ENCODE measurements at places on chromosomes 7 and 10.

DNA sequence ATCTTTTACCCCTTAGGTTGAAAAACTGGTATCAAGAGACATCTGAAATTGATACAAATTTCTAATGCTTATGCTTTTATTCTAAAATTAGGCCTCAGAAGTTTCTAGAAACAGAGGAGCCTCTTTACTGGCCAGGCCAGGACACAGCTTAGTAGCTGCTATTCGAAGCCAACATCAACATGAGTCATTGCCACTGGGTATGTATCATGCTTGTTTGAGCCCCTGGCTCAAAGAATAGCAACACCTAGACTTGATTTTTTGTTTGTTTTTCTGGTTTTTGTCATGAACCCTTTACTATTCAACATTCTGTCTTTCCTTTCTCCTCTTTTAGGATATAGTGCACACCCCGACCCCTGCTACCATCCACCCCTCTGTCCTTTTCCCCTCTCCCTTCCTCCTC, 90.9 kb upstream of the STK17A start:
- peak; percentile 86 for DNase-seq

GRCh38 chr10:98577578-98577977, 130.8 kb upstream of the HPS1 start:
- no peak for DNase-seq

DNA sequence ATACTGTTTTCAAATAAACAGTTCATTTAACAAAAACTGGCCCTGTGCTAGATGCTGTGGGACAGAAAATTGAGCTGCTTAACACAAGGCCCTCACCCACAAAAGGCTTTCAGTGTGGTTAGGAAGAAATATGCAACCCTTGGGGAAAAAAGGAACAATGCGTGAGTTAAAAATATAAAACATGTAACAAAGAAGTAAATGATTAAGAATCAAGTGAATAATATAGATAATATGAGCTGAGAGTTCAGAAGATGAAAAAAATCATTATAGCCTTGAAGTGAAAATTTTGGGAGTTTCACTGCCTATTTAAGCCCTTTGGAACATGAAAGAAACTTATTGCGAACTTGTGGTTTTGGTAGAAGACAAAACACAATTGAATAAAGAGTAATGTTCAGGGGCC, 495.4 kb downstream of the GFRA1 start:
- DNase-seq, result no peak

DNA sequence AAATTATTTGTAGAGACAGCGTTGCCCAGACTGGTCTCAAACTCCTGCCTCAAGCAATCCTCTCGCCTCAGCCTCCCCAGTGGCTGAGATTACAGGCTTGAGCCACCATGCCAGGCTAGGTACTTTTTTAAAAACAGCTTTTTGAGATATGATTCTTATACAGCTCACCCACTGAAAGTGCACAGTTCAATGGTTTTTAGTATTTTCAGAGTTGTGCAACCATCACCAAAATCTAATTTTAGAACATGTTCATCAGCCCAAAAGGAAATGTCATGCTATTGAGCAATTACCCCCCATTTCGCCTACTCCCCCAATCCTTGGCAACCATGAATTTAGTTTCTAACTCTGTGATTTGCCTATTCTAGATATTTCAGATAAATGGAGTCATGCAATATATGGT, 73.7 kb downstream of the EVX1 start:
- no peak for DNase-seq

GRCh38 chr10:20713420-20713819, 183.7 kb downstream of the NEBL start:
- DNase-seq, result no peak

DNA sequence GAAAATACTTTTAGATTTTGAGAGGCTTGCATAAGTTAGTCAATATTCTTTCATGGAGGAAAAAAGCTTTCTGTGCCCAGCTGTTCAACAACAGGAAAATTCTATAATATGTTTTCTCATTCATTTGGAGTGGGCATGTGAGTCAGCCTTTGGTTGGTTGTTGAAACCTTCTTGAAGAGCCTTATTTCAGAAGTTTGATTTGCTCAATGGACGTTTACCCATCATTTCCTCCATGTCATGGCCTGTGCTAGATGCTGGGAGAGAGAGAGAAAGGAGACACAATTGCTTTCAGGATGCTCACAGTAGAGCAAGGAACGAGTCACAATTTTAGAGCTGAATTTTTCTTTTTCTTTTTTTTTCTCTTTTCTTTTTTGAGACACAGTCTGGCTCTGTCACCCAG, 181.7 kb downstream of the PRKCQ start:
- no peak for DNase-seq

GRCh38 chr7:44678101-44678470, 70.6 kb upstream of the ZMIZ2 start:
- no peak for DNase-seq

- DNase-seq, result no peak
These were observed 133.9 kb upstream of the CELF2 start for GRCh38 chr10:10883737-10884136.

GRCh38 chr7:93927585-93927984, 6.0 kb downstream of the GNG11 start:
- no peak for DNase-seq

DNA sequence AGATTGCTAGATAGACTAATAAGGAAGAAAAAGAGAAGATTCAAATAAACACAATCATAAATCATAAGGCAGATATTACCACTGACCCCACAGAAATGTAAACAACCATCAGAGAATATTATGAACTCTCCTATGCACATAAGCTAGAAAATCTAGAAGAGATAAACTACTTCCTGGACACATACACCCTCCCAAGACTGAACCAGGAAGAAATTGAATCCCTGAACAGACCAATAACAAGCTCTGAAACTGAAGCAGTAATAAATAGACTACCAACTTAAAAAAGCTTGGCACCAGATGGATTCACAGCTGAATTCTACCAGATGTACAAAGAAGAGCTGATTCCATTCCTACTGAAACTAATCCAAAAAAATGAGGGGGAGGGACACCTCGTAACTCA, 24.5 kb upstream of the STARD3NL start:
- no peak for DNase-seq

DNA sequence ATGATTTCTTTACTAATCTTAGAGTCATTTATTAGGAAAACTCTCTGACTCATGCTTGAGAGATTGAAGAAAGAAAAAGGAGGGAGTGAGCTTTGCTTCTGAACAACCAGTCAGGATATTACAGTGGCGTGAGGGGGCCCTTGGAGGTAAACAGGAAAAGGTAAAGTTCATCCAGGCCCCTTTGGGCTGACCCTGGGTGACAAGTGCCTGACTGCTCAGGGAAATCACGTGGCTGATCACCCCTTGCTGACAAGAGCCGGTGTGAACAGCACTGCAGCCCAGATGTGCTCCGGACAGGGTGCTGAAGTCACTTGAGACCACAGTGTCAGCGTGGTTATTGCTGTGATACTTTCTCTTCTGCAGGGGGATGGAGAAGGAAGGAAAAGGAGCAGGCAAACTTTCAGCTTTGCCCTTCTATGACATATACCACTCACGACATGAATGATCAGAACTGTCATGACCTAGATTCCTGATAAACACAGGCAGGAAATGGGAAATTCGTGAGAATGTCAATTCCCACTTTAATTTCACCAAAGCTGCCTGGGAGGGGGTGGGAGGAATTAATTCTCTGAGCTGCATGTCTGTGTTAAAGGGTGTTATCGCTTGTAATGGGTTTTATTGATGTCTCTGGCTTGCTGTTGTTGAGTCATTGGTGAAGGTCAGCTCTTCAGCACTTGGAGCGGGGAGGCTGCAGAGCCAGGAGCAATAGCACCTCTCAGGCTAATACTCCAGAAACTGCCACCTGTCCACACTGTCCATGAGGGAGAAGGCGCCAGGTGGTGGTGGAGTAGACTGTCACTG, 139.8 kb upstream of the AOAH start:
- no peak for DNase-seq

DNA sequence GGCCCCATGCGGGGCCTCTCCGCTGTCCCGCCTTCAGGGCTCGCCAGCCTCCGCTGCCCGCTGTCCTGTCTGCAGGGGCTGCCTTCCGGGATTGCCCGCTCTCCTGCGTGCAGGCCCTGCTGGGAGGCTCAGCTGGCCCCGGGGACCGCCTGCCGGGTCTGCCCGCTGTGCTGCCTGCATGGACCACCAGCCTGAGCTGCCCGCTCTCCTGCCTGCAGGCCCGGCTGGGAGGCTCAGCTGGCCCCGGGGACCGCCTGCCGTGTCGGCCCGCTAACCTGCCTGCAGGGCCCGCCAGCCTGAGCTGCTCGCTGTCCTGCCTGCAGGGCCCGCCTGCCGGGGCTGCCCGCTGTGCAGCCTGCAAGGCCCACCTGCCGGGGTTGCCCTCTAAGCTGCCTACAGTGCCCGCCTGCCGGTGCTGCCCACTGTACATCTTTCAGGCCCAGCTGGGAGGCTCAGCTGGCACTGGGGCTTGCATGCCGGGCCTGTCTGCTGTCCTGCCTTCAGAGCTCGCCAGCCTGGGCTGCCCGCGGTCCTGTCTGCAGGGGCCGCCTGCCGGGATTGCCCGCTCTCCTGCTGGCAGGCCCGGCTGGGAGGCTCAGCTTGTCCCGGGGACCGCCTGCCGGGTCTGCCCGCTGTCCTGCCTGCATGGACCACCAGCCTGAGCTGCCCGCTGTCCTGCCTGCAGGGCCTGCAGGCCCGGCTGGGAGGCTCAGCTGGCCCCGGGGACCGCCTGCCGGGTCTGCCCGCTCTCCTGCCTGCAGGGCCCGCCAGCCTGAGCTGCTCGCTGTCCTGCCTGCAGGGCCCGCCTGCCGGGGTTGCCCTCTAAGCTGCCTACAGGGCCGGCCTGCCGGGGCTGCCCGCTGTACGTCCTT, 165.1 kb downstream of the GLRX3 start:
- DNase-seq, result peak; percentile 65

DNA sequence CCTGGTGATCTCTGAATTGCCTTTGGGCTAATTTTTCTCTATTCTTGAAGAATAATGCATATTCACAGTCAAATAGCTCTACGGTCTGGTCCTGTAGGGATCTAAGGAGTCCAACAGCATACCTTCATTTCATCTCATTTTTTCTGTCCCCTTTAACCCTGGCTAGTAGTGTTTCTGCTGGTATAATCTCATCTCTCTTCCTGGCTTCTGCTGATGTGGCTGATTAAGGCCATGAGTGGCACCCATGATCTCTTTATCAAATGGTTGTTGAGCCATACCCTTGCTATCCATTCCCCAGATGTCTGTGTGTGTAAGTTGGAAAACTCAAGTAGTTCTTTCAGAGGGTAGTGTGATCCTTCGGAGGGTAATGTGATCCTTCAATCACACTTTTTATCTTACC, 119.5 kb downstream of the MARCHF5 start:
- no peak for DNase-seq

GRCh38 chr10:75599875-75600648, 168.6 kb downstream of the LRMDA start:
- no peak for DNase-seq

GRCh38 chr7:30276203-30276900, 8.0 kb upstream of the ZNRF2 start:
- DNase-seq, result peak; percentile 50

- no peak for DNase-seq
These were observed 188.0 kb downstream of the PPP1R9A start for GRCh38 chr7:95095259-95095965.

GRCh38 chr10:71323407-71323806, 4.3 kb downstream of the SLC29A3 start:
- peak; percentile 24 for DNase-seq

GRCh38 chr10:6379015-6379776, 176.5 kb downstream of the PFKFB3 start:
- no peak for DNase-seq

- DNase-seq, result peak; percentile 73
These were observed 119.5 kb downstream of the CPED1 start for GRCh38 chr7:121107923-121108498.

DNA sequence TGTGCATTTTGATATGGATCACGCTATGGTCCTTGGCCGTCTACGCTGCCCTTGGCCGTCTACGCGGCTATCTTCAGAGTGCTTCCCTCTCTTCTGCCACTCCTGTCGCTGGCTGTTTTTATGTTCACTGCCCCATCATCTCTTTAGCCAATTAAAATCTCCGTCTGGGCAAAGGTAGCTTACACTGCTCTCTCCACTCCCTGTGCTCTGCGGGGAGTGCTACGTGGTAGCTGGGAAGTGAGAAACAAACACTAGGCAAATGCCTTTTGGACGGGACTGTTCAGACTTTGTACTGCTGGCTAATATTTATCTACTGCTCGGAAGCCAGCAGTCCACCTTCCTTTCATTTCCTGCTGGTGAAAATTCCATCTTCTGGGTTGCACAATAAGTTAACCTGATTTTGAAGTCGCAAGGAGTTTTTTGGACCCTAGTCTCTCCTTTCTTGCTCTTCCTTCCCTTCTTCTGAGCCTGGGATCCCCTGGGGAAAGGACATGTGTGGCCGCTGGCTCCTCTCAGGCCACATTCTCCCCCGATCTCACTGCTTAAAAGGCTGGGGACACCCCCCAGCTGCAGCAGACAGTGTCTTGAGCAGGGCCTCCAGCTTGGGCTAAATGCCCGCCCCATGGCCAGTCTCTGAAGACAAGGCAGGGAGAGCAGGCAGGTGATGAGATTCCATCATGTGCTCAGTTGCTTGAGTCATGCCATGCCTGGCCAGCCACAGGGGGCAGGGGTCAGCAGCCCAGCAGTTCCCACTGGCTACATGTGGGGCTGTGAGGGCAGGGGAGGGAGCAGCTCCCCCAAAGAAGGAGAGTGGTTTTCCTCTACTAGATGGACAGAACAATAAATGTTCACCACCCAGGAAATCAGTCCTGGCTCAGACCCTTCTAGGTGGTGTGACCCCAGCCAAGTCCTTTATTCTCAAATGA, 25.5 kb upstream of the RBM33 start:
- no peak for DNase-seq

- no peak for DNase-seq
These were observed 59.9 kb upstream of the ODAD2 start for GRCh38 chr10:28058746-28059145.

DNA sequence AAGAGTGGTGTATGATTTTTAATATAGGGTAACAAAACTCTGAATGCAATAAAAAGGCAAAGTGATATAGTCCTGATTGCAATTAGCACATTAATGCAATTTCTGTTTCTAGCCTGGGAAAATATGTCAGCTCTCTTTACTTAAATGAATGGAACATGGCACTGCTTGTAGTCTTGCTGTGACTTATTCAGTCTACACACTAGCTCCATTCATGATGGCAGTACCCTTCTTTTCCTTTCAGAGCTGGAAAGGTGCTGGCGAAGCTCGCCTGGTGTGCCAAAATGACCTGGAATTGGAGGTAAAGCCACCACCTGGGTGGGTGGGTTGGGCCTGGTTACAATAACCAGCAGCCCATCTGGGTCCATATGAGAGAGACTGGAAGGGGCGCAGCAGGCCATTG, 85.3 kb downstream of the ZNF365 start:
- DNase-seq, result no peak

GRCh38 chr10:16915300-16915699, 98.1 kb upstream of the RSU1 start:
- no peak for DNase-seq

DNA sequence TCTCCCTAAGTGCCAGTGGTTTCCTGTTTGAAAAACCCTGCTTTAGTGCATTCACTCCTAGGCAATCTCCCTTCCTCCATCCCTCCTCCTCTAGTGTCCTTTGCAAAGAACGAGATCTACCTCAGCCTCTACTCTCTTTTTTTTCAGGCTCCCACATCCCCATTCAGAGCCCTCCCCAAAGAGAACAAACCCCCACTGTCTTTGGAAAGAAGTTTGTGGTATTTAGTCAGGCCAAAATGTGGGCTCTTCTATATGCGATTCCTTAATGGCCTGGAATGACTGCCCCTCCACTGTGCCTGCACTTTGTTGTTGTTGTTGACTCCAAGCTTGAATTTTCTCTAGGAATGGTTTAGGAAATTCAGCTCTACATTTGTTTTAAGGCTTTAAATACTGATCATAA, 36.3 kb downstream of the PALS2 start:
- no peak for DNase-seq

Measured in fibroblast of skin of back (primary cell).